ENCODE measurements at places on chromosomes 2 and 18.

DNA sequence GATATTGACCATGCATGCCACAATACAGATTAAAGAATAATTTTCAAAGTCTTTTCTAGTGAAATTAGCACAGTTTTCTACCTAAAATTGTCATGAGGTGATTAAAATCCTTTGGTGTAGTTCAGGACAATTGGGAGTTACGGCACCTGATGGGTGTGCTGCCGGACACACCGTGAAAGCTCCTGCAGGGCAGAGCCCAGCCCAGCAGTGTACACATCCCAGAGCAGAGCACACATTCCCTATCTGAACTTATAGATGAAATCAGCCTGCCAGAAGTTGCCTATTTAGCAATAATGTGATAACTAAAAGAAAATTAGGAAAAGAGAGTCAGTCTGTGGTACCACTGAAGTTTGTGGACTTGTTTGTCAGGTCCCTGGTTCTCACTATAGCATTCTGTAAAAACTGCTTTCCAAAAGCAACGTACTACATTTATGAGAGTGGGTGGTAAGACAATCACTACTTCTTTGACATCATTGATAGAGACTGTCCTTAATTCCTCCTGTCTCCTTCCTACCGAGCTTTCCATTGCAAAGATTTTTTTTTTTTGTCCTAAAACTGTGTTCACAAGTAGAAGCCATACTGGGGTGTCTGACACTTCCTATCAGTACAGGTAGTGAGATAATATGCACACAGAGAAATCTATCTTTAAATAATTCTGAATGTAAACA lies 3.4 kb downstream of the CYTIP start:
- no peak for DNase-seq

- no peak for DNase-seq
Measured at GRCh38 chr2:46805401-46805951, 110.1 kb downstream of the MCFD2 start.

DNA sequence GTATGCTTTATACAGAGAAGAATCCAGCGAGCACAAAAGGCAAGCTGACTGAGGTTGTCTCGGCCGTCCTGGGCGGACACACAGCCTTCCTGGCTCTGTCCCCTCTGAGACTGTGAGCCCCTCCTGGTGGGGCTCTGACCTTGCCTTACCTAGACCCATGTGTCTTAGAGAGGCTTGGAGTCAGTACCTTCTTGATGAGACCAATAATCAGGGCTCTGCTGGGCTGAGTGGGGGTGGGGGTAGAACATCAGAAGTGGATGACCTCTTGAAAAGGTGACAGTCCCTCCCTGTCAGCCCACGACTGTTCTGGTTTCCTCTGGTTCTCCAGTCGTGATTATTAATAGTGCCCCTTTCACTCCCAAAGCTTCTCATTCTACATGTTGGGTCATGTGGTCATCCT lies 31.2 kb downstream of the TWIST2 start:
- no peak for DNase-seq

GRCh38 chr2:217990791-217991465 lies 11.9 kb downstream of the TNS1 start:
- no peak for DNase-seq

DNA sequence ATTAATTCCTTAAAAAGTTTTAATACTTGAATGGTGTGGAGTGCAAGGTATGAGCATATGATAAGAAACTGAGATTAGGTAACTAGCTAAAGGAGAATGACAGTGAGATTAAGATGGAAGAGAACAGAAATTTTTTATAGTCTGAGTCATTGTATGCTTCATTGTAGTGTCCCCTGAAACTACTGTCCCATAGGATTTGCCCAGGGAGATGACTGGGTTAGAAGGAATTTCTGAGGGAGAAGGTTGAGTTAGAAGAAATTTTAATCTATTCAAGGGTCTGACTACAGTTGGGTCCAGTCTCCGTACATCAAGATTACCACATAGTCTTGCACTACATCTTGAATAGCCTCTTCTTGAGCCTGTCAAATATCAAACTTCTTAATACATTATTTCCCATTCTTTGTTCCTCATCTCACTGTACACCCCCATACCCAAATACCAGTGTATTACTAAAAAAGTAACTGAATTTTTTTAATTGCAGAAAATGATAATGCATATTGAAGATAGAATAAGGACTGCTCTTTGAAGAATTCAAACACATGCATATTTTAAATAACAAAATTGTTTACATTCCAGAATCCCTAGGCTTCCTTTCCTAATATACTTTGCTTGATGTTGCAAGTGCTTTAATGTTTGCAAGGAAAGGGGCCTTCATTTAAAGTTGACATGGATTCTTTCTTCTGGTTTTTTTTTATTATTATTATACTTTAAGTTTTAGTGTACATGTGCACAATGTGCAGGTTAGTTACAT lies 314.3 kb upstream of the COL3A1 start:
- DNase-seq, result no peak

DNA sequence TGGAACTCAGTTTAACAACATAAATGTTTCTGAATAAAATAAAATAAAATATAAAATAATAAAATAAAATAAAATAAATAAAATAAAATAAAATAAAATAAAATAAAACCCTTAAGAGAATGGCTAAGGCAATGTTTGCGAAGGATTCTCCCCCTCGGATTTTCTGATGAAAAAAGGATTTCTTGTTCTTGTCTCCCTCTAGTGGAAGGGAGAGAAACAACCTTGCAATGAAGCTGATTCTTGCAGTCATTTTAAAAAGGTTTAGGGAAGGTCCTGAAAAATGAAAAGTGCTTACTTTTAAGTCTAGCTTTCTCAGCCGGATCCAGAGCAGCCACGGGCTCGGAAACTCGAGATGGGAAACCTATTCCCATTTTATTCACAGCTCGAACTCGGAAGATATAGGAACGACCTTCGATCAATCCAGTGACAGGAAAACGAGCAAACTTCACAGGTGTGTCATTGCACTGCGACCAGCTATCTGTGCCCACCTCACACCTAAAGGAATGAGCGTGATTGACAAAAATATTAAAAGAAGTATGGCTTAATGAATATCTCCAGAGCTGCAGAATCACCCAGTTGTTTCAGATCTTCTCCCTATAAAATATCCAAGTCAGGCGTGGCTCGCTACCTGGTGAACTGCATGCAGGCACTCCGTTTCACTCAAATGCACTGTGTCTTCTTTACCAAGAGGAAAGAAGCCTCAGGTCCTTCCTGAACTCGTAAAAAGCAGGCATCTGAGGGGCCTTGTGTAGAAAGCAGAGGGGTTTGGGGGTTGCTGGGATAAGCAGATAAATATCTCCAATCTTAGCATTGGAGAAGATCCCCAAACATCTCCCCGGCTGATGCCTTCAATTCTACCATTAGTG lies 68.1 kb downstream of the MYOM1 start:
- peak; percentile 72 for DNase-seq

DNA sequence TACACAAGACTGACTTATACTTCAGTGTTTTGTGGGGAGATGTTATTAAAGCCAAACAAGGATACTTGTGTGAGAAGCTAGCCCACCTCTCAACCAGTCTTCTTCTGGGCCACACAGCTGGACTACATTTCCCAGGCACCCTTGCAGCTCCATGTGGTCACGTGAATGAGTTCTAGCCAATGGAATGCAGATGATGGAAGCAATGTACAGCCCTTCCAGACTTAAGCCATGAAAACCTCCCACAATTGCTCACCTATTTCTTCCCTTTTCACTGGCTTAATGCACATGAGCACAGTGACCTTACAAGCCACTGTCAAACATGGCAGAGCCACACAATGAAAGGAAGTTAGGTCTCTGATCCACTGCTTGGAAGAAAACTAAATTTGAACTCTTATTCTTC lies 20.4 kb upstream of the FEZ2 start:
- peak; percentile 88 for DNase-seq

DNA sequence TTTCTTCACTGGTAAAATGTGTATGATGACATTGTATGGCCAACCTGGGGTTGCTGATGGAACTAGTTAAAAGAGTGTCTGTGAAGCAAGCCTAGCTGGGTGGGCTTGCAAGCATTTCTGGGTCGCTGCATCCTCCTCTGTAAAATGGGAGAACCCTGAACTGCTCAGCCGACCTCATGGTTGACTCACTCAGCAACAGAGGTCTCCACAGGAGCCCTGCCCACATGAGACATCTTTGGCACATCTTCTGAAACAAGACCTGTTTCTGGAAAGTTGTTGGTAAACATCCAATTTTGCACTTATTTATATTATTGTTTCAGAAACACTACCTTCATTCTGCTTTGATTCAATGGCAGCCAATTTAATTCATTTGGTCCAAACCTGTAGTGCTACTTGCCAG lies 52.6 kb downstream of the BCL11A start:
- DNase-seq, result no peak

DNA sequence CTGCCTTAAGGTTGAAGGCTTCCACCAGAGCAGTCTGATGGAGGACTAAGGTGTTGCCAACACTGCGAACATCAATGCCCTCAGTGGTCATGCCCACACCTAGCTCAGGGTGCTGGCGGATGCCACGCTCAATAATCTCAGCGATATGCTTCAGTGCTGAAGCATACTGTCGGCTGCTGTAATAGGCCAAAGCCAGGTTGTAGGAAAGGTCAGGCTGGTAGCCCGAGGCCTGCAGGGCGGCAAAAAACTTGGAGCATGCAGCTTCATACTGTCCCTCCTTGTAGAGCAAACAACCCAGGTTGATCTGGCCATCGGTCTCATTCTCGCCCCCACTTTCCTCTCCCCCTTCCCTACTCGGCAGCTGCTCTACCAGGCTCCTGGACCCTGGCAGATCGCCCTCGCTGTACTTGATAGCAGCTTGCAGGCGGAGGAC lies 159.4 kb downstream of the AGPS start:
- DNase-seq, result peak; percentile 62

DNA sequence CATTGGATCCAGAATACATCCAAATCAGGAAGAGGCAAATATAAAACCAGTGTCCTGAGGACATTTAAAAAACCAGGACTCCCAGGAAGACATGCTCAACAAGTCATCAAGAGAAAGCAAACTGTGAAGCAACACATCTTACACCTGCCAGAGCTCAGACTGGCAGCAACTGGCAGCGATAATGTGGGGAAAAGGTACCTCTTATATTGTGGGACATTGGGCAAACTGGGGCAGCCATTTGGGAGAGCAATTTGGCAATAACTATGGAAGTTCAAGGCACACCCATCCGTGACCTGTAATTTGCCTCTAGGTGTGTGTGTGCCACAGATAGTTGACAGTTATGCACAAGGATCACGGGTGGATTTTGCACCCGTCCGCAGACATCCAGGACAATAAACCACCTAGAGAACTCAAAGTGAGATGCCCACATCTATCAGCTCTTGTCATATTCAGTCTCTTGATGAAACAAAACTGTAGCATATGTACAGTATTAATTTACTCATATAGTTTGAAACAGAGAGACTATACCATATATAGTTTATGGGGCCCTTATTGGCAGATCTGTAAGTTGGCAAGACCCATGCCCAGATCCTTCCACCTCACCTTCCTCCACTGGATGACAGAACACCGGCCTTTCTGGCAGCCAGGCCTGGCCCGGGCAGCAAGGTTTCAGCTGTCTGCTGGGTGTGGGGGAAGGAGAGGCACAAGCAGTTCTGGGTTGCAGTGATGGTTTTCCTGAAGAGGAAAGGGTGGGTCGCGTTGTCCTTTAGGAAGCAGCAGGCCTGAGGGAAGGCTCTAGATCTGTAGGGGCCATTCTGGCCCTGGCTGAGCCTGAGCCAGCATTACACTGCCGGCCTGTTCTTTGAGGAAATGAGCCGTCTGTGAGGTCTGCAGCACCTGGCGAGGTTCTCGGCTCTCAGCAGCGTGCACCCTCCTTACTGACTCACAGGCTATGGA lies 18.8 kb downstream of the HJURP start:
- DNase-seq, result no peak

DNA sequence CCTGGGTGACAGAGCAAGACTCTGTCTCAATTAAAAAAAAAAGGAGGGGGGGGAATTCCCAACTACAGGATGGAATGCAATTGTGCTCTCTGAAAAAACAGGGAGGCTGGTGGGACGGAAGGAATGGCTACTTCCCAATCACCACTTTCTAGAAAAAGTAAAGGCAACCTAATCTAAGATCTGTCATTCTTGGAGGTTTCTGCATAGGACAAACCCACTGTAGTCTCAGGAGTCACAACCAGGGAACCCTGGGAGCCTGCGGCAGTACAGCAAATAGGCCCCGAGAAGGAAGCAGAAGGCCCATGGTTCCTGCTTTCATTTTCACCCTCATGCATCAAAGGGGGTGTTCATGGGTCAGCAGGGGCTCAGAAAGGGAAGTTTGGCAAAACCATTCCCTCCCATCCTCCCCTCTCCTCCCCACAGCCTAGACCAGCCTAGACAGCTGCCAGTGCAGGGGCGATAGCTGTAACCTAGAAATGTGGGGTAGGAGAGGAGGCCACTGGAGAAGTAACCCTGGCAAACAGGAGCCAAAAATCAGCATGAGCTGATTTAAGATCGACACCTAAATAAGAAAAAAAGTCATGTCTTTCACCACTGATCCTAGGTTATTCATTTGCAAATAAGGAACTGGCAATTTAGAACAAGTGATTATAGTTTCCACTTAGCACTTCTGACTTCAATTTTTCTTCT lies 48.0 kb downstream of the TRABD2A start:
- DNase-seq, result no peak

DNA sequence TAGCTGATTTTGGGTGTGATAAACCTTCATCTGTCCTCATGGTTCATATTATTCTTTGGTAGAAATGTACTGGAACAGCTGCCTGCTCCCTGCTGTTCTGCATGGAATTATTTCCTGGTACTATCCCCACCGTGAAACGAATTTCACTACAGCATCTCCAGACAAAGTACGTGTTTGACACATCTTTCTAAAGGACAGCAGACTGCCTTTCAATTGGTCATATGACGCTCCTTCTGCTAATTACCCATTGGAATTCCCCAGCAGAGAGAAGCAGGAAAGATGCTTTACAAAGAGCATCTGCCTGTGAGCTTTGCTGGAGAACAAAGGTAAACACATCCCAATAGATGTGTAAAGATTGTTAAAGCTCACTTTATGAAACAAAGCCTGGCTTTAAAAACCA lies 4.4 kb upstream of the RFX8 start:
- peak; percentile 17 for DNase-seq

DNA sequence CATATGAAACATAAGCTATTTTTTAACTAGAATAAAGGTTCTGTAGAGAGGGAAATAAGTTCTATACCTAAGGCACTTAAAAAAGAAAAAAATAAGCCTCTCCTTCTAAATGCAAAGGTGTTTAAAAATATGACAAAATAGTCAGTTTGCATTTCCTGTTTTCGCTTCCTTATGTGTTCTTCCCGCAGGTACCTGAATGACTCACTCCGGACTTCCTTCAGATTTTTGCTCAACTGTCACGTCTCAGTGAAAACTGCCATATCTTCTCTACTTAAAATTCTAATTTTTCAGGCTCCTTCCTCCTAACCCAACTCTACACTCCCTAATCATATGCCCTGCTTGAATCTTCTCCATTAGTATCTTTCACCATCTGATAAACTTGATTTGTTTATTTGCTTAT lies 1333.1 kb downstream of the LRP1B start:
- peak; percentile 38 for DNase-seq

DNA sequence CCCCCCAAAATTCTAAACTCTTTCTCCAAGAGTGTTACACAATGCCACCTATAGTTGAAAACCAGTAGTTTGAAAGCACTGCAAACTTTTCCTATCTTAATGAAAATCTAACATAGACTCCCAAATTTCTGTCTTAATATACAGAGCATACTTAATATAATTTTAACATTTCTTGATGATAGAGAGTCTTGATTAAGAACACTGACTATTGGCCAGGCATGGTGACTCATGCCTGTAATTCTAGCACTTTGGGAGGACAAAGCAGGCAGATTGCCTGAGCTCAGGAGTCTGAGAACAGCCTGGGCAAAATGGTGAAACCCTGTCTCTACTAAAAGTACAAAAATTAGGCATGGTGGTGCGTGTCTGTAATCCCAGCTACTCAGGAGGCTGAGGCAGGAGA lies 34.2 kb downstream of the ASXL2 start:
- DNase-seq, result no peak

Measured in NCI-H69 (cell line).